LNCaP clone FGC (cell line): ENCODE measurements at places on chromosomes 7 and 10.

DNA sequence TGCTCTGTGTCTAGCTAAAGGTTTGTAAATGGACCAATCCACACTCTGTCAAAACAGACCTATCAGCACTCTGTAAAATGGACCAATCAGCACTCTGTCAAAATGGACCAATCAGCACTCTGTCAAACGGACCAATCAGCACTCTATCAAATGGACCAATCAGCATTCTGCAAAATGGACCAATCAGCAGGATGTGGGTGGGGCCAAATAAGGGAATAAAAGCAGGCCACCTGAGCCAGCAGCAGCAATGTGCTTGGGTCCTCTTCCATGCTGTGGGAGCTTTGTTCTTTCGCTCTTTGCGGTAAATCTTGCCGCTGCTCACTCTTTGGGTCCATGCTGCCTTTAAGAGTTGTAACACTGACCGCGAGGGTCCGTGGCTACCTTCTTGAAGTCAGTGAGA lies 740.5 kb upstream of the POM121L12 start:
- no peak for DNase-seq

DNA sequence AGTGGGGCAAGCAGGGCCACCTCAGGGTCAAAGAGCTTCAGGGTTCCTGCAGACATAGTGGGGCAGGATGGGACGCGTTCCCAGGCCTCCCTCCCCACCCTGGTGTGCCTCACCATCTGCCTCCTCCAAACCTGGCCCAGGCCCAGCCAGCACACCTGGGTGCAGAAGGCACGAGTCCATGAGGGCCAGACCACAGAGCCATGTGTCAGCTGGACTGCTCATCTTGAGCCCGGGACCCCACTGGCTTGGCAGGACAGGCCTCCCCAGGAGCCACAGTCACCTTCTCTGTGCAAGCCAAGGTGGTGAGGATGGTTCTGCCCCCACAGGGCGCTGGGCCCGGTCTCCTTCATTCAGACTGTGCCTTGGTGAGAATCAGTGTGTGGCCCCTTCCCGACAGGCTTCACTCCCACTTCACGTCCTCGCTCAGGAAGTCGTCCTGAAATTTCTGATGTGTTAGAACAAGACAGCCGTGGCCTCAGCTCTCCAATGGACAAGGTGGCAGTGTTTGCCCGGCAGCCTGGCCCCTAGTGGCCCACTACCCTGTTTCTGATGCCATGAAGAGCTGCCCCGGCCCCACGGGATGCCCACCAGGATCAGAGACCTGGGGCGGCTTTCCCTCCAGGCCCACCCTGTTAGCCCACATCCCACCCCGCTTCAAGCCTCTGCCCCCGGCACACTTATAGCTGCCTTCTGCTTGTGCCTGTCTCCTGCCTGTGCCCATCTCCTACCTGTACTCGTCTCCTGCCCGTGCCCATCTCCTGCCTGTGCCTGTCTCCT lies 59.6 kb upstream of the EBF3 start:
- DNase-seq, result no peak

DNA sequence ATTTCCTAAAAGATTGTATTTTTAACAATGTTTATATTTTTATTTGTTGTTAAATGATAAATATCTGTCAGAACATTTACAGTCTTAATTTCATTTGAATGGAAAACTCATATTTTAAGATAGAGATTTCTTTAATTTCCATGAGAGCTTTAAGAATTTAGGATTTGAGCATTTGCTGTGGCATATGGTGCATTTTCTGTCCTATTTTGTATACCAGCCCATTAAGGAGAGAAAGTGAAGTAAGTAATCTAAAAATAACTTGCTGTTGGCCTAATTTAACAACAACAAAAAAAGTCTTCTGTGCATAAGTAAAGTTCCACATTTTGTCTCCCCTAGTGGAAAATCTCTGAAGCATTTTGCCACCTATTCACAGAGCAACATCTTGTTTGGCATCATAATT lies 190.9 kb upstream of the PPP1R3A start:
- no peak for DNase-seq

GRCh38 chr7:121344093-121344492 lies 15.3 kb downstream of the WNT16 start:
- DNase-seq, result no peak

DNA sequence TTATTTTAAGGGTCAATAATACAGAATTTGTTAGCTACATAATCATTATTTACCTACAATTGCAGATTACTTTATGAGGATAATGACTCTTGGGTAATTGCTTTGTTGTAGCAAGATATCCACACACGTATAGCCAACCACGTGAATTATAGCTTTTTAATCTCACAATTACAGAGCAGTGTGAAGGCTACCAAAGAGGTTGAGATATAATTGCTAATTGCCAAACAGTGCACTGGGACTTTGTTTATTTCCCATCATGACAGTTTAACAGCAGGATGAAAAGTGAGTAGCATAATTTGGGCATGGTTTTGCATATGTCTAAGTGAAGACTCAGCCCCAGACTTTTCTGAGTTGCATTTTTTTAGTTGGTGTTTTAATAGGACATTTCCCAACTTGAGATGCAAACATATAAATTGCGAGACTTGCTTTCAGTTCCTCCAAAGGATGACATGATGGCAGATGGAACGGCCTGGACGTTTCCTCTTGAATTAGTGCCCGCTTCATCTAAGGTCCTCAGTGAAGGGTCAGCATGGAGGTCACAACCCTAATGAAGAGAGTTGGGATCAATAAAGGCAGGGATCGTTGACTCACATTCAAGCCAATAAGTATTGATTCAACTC lies 180.7 kb upstream of the GPR26 start:
- no peak for DNase-seq

- no peak for DNase-seq
Measured at GRCh38 chr10:28730031-28730778, 52.9 kb downstream of the BAMBI start.

- DNase-seq, result no peak
Measured at GRCh38 chr10:71921324-71922027, 42.7 kb upstream of the CHST3 start.

GRCh38 chr7:70693686-70694433 lies 438.1 kb upstream of the GALNT17 start:
- no peak for DNase-seq

GRCh38 chr7:134623193-134623592 lies 23.5 kb upstream of the BPGM start:
- DNase-seq, result no peak

GRCh38 chr7:114789871-114790311 lies 132.0 kb upstream of the MDFIC start:
- no peak for DNase-seq

DNA sequence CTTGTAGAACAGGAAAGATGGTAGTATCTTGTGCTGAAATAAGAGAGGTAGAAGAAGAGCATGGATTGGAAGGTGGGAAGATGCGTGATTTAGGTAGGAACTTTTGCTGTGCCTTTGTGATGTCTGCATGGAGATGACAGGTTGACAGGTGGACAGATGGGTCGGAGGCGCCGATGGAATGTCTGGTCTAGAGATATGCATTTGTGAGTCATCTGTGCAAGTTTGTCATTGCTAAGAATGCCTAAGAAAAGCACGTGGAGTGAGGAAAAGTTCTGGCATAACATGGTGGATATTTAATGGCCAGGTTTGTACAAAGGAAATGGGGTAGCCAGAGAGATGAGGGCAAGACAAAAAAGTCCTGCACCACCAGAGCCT lies 76.0 kb upstream of the ARMC3 start:
- DNase-seq, result no peak

GRCh38 chr7:107164092-107164491 lies 4.7 kb upstream of the HBP1 start:
- no peak for DNase-seq

GRCh38 chr10:101136007-101136707 lies 5.1 kb downstream of the TLX1 start:
- DNase-seq, result no peak

- DNase-seq, result no peak
Measured at GRCh38 chr7:120990468-120991118, 2.1 kb downstream of the CPED1 start.

DNA sequence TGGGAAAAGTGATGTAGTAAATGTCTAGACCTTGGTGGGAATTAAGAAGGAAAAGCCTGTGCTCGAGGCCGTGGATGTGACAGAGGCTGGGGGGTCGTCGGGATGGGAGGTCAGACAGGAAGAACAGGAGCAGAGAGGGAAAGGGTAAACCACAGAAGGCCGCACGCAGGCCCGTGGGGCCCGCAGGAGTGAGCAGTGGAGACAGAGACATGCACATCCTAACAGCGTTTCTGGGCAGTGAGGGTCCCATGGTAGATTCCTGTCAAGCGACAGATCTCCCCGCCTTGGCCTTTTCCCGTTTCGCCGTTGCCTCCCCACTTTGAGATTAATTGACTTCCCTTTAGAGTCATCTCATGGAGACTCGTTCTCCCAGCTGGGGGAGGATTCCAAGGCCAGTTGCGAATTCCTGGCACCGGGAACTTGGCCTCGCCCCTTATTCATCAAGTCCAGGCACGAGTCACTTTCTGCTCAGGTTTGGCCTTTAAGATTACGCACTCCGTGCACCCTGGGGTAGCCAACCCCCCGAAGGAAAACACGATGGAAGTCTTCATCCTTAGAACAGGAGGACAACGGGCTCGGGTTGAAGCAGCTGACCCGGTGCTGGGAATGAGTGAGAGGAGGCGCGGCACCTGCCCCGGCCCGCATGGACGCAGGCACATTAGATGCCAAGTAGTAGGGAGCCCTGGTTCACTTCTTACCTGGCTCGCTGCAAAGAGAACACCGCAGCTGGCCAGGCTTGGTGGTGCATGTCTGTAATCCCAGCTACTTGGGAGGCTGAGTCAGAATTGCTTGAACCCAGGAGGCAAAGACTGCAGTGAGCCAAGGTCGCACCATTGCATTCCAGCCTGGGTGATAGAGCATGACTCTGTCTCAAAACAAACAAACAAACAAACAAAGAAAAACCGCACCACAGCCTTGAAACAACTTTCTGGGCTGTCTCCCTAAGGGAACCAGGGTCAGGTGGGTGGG lies 315.2 kb upstream of the SHH start:
- no peak for DNase-seq

DNA sequence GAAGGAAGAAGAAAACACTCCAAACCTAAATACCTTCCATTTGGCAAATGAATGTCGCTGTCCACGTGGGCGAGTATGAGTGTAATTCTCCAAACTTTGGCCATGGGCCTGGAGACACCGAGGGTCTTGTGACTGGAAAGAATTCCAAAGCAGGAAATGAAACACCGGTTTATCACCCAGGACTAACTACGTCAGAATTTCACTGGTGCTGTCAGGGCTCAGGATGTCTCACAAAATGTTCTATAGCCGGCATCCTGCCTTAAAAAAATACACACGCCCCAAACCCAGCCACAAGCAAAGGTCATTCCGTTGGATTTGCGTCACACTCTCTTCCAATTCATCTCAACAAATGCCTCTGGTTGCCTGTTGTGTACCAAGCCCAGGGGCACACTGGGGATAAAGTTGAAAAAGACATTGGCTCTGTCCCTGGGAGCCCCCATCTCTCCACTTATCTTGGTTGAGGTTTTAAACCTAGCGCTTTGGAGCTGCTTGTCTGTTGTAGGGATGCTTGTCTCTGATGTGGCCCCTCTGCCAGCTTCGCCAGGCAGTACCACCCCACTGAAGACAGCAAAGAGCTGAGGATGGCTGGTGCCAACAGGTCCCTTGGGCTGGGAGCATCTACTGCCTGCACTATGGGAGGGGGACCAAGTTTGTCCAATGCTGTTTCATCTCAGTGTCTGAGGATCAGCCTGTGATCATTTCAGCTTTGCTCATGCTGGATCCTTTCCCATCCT lies 31.2 kb downstream of the GSTO2 start:
- no peak for DNase-seq

GRCh38 chr7:16571941-16572340 lies 45.3 kb downstream of the LRRC72 start:
- no peak for DNase-seq

- DNase-seq, result no peak
Measured at GRCh38 chr7:16300361-16300895, 120.9 kb downstream of the CRPPA start.

DNA sequence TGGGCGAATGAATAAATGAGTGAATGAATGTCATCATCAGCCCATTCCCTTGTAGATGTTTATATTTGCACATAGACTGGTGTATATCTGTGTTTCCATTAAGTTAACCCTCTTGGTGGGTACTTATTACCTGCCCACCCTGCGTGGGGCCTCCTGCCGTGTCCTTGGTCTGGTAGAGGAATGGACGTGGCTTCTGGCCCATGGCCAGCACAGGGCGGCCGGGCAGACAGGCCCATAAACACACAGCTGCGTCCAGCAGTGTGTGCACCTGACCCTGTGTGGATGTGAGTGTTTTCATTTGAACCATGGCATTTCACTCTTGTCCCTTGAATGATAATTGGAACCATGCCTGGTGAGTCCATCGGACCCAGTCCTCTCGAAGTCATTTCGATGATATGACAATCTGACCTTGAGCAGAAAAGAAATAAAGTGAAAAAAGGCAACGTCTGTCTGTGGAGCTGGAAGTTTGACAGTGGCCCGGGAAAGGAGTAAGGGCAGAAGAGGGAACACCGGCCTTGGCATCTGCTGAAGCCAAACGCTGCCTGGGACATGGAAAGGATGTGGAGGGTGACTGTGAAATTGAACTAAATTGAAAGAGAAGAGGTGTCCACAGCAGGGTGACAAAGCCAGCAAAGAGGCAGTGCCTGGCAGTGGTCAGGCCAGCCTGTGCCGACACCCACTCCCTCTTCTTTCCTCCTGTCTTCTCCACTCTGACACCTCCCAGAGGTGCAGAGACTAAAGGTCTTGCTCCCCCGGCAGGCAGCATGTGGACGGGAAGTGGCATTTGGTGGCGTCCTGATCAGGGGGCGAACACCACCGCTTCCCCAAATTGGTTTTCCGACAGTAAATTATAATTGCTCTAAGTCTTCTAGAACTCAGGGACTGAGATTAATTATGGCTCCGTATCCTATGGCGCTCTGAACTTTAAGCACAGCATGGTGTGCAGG lies 199.0 kb upstream of the ZMIZ1 start:
- no peak for DNase-seq

GRCh38 chr10:95221124-95221523 lies 27.1 kb downstream of the ACSM6 start:
- DNase-seq, result no peak

DNA sequence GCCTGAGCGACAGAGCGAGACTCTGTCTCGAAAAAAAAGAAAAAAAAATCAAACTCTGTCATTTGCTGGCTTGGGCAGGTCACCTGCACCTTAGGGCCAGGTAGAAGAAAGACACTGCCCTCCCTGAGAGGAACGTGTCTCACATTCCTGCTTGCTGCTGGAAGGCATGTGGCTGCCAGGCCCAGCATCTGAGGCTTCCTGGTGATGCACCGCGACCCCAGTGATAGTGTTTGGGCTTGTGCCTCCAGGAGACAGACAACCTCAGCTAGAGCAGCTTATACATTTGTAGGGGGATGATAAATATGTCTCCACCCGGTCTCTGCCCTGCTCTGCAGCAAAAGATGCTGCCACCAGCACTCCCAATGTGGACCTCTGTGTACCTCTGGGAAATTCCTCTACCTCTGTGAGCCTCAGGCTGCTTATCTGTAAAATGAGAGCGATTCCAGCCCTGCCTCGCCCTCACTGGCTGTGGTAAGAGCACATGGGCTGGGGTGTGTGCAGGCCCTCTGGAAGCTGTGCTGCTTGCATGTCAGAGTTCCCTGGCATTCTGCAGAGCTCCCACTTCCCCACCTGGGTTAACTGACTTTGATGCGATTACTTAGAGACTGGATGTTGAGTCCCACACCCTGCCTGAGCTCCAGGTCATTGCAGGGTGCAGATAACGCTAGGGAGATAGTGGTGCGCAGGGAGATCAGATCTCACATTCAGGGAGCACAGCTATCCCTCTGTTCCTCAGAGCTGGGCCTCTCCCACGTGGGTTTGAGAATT lies 19.9 kb downstream of the SLC29A3 start:
- no peak for DNase-seq
